Inflammatory macrophage treated with lipopolysaccharide for 1 hour (primary cell): ENCODE measurements at places on chromosomes 3 and 15.
A peak's percentile ranks its signal among the peaks of the same experiment; 100 is the strongest.

DNA sequence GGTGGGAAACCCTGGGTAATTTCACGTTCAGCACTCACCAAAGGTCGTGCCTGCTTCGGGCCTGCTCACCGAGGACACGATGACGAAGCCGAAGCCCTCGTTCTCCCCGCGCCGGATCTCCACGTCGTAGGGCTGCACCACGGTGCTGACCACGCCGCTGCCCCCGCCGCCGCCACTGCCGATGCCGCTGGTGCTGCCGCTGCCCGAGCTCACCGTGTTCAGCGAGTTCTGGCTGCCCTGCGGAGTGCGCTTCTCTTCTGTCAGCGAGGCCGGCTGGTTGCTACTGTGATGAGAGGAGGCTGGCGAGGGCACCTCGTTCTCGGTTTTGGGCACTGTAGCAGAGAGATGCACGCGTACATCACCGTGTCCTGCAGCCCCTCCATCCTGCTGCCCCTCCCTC, 659.5 kb downstream of the MAGI1 start:
- DNase-seq: no peak

- DNase-seq: no peak
These were observed 278.0 kb downstream of the ZBBX start for GRCh38 chr3:167102071-167102470.

GRCh38 chr15:37046876-37047614, 53.3 kb downstream of the MEIS2 start:
- DNase-seq: no peak

DNA sequence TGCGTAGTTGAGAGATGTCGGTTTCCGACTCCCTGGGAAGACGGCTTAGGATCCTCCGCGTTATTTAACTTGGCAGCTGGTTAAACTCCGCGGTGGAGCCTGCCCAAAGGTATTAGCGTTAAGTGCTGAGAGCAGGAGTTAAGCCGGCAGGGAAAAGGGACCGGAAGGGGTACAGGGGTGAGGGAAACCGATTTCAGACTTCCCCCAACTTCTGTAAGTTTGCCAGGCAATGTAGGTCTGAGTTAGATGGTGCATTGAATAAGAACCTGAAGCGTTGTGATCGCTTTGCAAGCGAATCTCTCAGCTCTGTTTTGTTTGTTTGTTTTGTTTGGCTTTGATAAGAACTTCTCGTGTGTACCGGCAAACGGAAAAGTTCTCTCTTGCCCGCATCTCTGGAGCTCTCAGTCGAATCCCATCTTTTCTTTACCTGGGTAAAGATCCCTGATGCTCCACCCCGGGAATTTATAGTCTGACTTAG, 6.0 kb upstream of the FEZF2 start:
- no peak for DNase-seq

DNA sequence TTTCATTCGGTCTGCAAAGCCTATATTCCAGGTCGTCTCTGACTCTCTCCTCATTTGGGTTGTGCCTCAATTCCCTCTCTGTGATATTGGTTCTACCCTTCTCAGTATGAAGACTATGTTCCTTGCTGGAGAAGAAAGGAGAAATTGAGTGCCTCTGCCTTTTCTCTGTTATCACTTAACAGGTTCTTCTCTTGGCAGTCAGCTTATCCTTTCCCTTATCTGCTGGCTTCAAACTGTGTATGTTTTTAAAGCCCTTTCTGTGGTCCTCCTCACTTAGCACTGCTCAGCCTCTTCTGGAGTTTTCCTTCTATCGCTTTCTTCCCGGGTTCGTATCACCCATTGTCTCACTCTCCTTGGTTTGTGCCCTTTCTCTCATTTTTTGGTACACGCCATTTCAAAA, 65.3 kb upstream of the FSTL1 start:
- DNase-seq: no peak

DNA sequence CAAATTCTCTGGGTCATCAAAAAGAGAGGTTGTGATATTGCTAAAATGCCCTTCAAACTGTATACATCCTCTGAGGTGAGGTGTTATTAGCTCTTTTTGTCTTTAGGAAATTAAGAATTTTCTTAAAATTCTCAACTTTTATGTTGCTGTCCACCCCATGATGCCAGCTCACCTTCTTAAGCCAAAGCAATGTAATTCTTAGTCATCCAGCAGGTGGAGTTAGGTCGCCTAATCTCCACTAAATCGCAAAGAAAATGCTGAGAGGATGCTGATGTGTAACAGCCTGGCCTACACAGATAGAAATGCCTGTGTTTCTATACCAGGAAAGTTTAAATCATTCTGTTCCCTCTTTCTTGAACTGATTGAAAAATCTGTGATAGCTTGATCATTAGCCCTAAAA, 770.2 kb upstream of the ALCAM start:
- DNase-seq: peak; percentile 8

GRCh38 chr3:123194552-123194951, 7.2 kb upstream of the SEC22A start:
- DNase-seq: no peak

DNA sequence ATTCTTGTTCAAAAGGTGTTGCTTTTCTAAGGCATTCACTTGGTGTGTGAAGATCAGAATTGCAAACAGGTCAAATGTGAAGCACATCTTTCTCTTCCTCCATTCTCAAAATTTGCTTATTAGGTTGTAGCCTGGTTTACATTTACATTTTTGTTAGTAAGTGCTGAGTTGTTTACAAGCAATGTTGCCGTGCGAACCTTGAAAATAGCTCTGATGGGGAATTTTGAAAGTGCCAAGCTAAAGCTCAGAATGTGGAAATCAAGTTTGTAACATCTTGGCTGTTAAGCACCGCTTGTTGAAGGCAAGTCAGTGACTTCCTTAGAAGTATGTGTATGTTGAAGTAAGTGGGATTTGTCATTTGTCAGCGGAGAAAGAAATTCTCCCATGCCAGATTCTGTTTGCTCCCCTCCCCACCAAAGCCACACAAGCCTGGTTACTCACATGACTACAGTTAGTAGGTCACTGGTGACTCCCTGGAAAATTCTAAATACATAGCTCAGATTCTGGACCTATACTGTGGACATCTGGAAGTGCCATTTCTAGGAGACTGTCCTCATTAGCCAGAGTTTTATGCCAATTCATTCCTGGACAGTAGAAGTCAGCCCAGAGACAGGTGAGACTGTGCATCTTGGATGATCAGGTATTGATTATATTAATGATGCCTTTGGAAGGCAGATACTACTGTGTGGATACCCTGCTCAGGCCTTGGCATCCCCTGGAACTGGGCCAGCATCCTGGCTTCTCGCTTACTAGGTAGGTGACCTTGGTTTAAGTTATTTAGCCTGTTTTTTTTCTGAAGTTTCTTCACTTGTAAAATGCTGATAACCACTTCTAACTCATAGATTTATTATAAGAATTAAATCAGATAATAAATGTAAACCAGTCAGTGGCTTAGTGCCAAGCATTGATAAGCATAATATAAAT, 390.6 kb upstream of the SEMA6D start:
- no peak for DNase-seq

GRCh38 chr15:63474810-63475316, 29.5 kb upstream of the USP3 start:
- DNase-seq: peak; percentile 78

- peak; percentile 50 for DNase-seq
These were observed 82.0 kb downstream of the USF3 start for GRCh38 chr3:113614402-113614801.

DNA sequence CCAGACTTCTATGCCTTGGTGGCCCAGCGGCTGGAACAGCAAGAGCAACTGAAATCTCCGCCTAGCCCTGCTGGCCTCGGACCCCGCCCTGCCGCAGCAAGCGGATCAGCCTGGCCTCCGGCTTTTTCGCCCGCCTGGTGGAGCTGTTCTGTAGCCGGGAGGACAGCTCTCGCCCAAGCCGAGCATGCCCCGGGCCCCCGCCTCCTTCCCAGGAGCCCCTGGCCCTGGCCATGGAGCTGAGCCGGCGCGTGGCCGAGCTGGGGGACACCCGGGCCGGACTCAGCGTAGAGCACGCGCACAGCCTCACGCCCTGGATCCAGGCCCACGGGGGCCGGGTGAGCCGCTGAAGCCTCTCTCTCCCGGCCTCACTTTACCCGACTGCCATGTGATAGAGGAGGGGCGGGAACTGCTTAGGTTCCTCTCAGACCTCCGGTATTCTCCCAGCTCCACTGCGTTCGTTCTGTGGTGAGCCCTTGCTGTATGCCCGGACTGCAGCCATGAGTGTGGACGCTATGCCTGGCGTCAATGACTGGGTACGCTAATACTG, 24.1 kb upstream of the MRPL3 start:
- DNase-seq: no peak

DNA sequence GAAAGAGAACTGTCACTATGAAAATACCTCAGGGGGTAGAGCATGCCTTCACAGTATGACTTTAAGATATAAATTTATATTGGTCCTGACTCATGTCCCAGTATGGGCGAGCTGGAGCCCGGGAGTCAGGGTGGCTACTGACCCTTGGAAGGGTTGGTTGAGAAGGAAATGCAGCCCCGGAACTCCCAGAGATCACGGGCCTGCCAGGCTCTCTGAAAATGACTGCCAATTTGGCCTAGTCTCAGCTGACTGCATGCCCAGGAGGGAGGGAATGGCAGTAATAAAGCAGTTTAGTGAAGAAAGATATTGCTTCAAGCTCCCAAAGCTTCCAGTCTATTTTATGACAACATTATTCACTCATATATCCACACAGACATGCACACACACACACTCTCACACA, 299.0 kb downstream of the NR2F2 start:
- no peak for DNase-seq

DNA sequence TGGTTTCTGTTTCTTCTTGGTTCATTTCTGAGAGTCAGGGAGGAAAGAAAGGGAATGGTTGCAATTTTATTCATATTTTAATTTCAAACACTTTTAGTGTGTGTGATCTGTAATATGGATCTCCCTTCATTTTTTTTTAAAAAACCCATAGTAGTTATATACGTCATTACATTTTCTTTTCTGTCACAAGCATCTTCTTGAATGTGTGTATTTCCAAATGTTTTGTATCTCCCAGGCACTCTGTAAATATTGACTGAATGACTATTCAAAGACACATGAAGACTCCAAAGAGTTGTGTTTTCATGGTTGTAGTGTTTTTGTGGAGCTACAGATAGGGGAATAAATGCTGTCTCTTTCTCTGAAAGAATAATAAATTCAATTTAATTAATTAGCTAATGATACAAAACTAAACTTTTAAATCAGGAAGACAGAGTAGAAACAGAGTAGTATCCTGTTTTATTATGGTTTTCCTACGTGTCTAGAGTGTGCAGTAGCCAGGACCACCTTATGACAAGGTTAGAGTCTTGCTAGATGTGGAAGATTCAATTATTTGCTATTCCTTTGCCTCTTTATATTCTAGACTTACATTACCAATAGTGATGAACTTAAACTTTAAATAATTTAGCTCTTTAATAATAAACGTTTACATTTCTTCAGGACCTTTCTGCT, 35.5 kb downstream of the NECTIN3 start:
- no peak for DNase-seq

- peak; percentile 58 for DNase-seq
These were observed 36.3 kb upstream of the PLA2G4E start for GRCh38 chr15:42056934-42057798.

GRCh38 chr3:141808586-141808985, 45.4 kb downstream of the GRK7 start:
- no peak for DNase-seq

GRCh38 chr15:88834211-88834812, 31.1 kb downstream of the ACAN start:
- DNase-seq: peak; percentile 30

- DNase-seq: no peak
These were observed 38.5 kb downstream of the PYDC2 start for GRCh38 chr3:191499307-191500080.

DNA sequence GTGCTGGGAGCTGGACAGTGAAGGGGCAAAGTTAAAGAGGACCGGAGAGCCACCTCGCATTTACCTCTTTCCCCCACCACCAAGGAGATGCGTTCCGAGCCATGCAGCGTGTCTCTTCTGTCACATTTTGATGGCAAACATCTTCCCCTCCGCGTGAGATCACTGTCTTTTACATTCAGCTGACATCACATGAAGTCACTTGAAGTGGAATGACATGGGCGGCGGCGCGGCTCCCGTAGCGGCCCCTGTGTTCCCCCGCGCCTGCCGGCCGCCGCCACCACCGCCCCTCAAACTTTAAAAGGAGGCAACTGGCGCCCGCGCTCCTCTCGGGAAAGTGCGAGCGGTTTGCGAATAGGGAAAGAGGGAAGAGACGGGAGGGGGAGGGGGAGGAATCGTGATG, at the start of gene FEZF2:
Gene FEZF2, minus strand, starts transcription at position 336 of the 400 bp plus-strand sequence. CDS start 682 bp downstream, outside the sequence.
- no peak for DNase-seq

- DNase-seq: no peak
These were observed 44.9 kb downstream of the GJD2 start for GRCh38 chr15:34709866-34710265.

GRCh38 chr15:72604794-72605193, 49.7 kb upstream of the GOLGA6B start:
- DNase-seq: no peak

- DNase-seq: no peak
These were observed 610.2 kb upstream of the ROBO2 start for GRCh38 chr3:76429581-76430177.

- DNase-seq: no peak
These were observed 140.4 kb downstream of the NFKBIZ start for GRCh38 chr3:101989578-101990200.

- DNase-seq: no peak
These were observed 14.2 kb downstream of the ZNF80 start for GRCh38 chr3:114223143-114223542.

DNA sequence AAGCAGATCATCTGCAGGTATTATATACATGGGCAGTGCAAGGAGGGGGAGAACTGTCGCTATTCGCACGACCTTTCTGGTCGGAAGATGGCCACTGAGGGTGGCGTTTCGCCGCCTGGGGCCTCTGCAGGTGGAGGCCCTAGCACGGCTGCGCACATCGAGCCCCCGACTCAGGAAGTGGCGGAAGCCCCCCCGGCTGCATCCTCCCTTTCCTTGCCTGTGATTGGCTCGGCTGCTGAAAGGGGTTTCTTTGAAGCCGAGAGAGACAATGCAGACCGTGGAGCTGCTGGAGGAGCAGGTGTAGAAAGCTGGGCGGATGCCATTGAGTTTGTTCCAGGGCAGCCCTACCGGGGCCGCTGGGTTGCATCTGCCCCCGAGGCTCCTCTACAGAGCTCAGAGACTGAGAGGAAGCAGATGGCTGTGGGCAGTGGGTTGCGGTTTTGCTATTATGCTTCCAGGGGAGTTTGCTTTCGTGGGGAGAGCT, 639 bp downstream of the MKRN3 start:
- no peak for DNase-seq

DNA sequence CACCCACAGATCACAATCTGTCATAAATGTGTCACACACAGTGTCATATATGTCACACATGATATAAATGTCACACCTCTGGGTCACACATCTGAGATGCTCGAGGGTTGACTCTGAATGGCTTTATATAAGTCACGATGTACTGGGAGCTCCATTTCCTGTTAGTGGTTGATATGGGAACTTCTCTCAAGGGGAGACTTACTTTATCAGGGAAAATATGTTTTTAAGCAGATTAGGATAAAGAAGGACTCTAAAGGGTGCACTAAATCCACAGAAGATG, 83.9 kb upstream of the MEF2A start:
- no peak for DNase-seq

- no peak for DNase-seq
These were observed 182.3 kb upstream of the BCL6 start for GRCh38 chr3:187927565-187927964.
